ENCODE measurements at places on chromosomes 6 and 20. TPM values are rescaled to one million over a fixed set of nuclear protein-coding genes. Genes with fewer than 3 reads are reported as not detected.

HTR1E gene
- not detected for total RNA-seq

THBD gene
- 0.15 TPM for total RNA-seq

HFE gene
- 0.98 TPM for total RNA-seq

RHAG gene
- total RNA-seq, result not detected
